ENCODE measurements at places on chromosomes 1 and 21.

GRCh38 chr1:61140778-61141177 lies 58.4 kb downstream of the NFIA start:
- no peak for DNase-seq

GRCh38 chr1:24986372-24986965 lies 56.4 kb upstream of the RUNX3 start:
- no peak for DNase-seq

DNA sequence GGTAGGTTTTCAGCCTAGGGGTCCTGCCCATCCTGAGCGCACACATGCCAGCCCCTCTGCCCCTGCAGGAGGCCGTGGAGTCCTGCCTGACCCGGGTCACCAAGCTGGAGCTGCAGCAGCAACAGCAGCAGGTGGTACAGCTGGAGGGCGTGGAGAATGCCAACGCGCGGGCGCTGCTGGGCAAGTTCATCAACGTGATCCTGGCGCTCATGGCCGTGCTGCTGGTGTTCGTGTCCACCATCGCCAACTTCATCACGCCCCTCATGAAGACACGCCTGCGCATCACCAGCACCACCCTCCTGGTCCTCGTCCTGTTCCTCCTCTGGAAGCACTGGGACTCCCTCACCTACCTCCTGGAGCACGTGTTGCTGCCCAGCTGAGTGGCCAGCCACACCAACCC lies 44.0 kb downstream of the TMCC2 start:
- DNase-seq, result no peak

GRCh38 chr1:226606311-226607267 lies 58.0 kb downstream of the STUM start:
- DNase-seq, result no peak
